A549 (cell line): ENCODE measurements at places on chromosomes 13 and 19. TPM values are rescaled to one million over a fixed set of nuclear protein-coding genes. Genes with fewer than 3 reads are reported as not detected.

TMEM59L gene
- polyA plus RNA-seq: 2.8 to 5.0 TPM (median 4.6 TPM) in 3 replicates

SIAH3 gene
- not detected in 3 replicates for polyA plus RNA-seq

TMEM238 gene
- 2.5 to 3.6 TPM (median 2.7 TPM) in 3 replicates for polyA plus RNA-seq

ZNF382 gene
- 0.04 to 0.12 TPM (median 0.08 TPM) in 3 replicates for polyA plus RNA-seq

RXFP2 gene
- polyA plus RNA-seq: not detected in 3 replicates

GET3 gene
- 82.7 to 96.7 TPM (median 91.7 TPM) in 3 replicates for polyA plus RNA-seq

ABCA7 gene
- polyA plus RNA-seq: 8.8 to 13.5 TPM (median 12.6 TPM) in 3 replicates

CABP5 gene
- not detected in 3 replicates for polyA plus RNA-seq

MPHOSPH8 gene
- polyA plus RNA-seq: 15.0 to 15.5 TPM (median 15.2 TPM) in 3 replicates

SCEL gene
- polyA plus RNA-seq: 0.06 to 0.17 TPM (median 0.17 TPM) in 3 replicates

KRTDAP gene
- not detected in 3 replicates for polyA plus RNA-seq

DNAAF3 gene
- 3.7 to 5.4 TPM (median 5.3 TPM) in 3 replicates for polyA plus RNA-seq

PROZ gene
- polyA plus RNA-seq: not detected in 3 replicates

FFAR2 gene
- polyA plus RNA-seq: not detected in 3 replicates

ZNF224 gene
- 17.0 to 21.0 TPM (median 17.1 TPM) in 3 replicates for polyA plus RNA-seq

CRB3 gene
- polyA plus RNA-seq: 4.2 to 5.7 TPM (median 4.5 TPM) in 3 replicates

C19orf81 gene
- 7.9 to 9.5 TPM (median 8.2 TPM) in 3 replicates for polyA plus RNA-seq

RGS9BP gene
- 0.30 to 0.46 TPM (median 0.41 TPM) in 3 replicates for polyA plus RNA-seq

ZNF576 gene
- polyA plus RNA-seq: 15.4 to 16.8 TPM (median 16.5 TPM) in 3 replicates

B3GNT8 gene
- 0.11 to 0.20 TPM in 2 of 3 replicates, not detected in the other for polyA plus RNA-seq

CD70 gene
- 25.0 to 43.3 TPM (median 35.7 TPM) in 3 replicates for polyA plus RNA-seq

FPR1 gene
- polyA plus RNA-seq: 0.04 to 0.05 TPM in 2 of 3 replicates, not detected in the other

KIR3DL2 gene
- polyA plus RNA-seq: not detected in 3 replicates

SULT2B1 gene
- 30.1 to 36.5 TPM (median 34.3 TPM) in 3 replicates for polyA plus RNA-seq

LRFN3 gene
- 12.8 to 17.1 TPM (median 16.6 TPM) in 3 replicates for polyA plus RNA-seq

SULT2A1 gene
- not detected in 3 replicates for polyA plus RNA-seq
